Adrenal gland (tissue), 19 donors: ENCODE measurements at places on chromosomes 12 and 14.
A peak's percentile ranks its signal among the peaks of the same experiment; 100 is the strongest.

DNA sequence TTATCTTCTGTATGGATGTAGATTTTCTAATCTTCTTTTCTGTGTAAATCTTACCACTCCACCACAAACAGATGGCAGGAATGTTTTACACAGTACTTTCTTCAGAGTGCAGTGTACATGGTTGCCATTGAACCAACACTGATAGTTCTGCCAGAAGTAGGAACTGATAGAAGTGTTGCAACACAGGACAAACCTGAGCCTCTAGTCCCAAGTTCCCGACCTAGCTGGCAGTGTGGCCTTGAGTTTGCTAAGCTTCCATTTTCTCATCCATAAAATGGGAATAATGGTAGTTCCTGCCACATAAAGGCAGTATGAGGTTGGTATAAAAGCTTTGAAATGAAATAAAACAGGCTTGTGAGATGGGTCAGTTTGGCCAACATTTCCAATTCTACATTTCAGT, 50.8 kb upstream of the SAV1 start:
- DNase-seq = no peak
- no peaks in the 10 kb centered on the region for H3K27me3 ChIP-seq
- no peaks in the 10 kb centered on the region for H3K36me3 ChIP-seq
- no peak overlapping the region for H3K4me3 ChIP-seq
- H3K27ac ChIP-seq = no peak overlapping the region

DNA sequence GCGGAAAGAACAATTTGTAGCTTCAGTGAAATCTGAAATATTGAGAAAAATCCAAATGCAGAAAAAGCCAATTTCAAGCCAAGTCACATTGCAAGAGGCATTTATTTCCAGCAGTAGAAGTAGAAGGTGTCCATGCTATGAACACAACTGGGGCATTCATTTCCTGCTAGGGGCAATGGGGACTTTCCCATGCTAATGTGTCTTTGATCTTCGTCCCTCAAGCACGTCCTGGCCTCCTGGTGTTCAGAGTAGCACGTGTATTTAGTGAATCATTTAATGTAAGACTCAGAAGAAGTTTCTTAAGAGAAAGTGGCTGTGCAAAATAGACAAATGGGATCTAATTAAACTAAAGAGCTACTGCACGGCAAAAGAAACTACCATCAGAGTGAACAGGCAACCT, 267.9 kb downstream of the TMEM132C start:
- H3K27ac ChIP-seq = no peak overlapping the region
- no peaks in the 10 kb centered on the region for H3K36me3 ChIP-seq
- DNase-seq = no peak
- no peaks in the 10 kb centered on the region for H3K27me3 ChIP-seq

DNA sequence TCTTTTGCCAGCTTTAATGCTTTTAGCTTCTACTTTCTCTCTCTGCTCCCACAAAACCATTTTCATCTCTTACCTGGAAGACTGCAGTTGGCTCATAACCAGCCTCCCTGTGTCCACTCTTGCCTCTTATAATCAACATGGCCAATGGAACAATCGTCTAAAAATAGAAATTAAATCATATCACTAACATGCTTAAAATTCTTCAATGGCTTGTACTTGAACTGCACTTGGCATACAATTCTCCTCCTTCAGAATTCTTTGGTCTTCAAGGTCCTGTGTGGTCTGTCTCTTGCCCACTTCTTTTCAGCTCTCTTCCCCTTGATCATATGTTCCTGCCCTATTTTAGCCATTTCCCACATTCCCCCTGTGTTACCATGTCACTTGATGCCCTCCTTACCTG, 342.2 kb downstream of the ATP23 start:
- H3K4me3 ChIP-seq = no peak overlapping the region
- H3K36me3 ChIP-seq = no peaks in the 10 kb centered on the region
- H3K27ac ChIP-seq = no peak overlapping the region
- no peaks in the 10 kb centered on the region for H3K27me3 ChIP-seq
- no peak for DNase-seq

- H3K4me1 ChIP-seq = peaks cover 15% of the 10 kb centered on the region
- H3K27ac ChIP-seq = no peak overlapping the region
- no peaks in the 10 kb centered on the region for H3K36me3 ChIP-seq
- no peak for DNase-seq
- no peak overlapping the region for H3K4me3 ChIP-seq
Measured at GRCh38 chr14:71551291-71551950, 380.8 kb upstream of the RGS6 start.

GRCh38 chr14:39025810-39026627, 77.0 kb downstream of the SEC23A start:
- no peak overlapping the region for H3K27ac ChIP-seq
- no peak overlapping the region for H3K4me3 ChIP-seq
- H3K4me1 ChIP-seq = no peaks in the 10 kb centered on the region
- DNase-seq = no peak

DNA sequence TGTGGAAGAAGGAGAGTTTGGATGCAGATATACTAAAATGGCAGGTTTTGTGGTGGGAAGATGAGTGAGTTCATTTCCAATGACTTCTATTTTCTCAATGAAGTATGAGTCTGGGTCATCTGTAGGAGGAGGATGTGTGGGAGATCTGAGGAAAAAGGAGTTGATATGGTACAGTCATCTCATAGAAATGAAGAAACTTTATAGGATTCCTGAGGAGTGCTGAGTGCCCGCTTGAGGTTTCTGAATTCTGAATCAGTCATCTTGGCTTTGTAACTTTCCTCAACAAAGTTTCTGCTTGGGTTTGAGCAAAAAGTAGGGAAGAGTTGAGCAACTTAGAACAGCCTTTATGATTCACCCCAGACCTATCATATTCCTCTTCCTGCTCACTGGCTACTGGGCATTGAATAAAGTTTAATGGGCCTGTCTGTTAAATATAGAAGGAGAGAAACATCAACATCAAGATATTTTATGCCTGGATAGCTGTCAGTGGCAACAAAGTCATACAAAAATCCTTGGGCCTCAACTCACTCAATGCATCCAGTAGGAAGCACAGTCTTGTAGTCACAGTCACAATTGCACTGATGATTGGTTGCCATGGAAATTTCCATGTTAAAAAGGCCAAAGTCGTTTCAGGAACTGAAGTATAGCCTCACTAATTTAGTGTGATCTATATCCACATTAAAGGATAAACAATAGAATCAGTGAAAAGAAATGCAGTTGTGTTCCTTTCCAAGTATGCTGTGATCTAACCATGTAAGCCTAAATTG, 284.7 kb downstream of the DUSP6 start:
- no peaks in the 10 kb centered on the region for H3K27me3 ChIP-seq
- no peak overlapping the region for H3K27ac ChIP-seq
- no peaks in the 10 kb centered on the region for H3K36me3 ChIP-seq

GRCh38 chr12:101746196-101746595, 6.9 kb upstream of the SYCP3 start:
- peaks cover 45% of the 10 kb centered on the region for H3K36me3 ChIP-seq
- H3K27me3 ChIP-seq = no peaks in the 10 kb centered on the region
- no peak for DNase-seq
- H3K4me1 ChIP-seq = no peaks in the 10 kb centered on the region
- no peak overlapping the region for H3K4me3 ChIP-seq
- no peak overlapping the region for H3K27ac ChIP-seq

DNA sequence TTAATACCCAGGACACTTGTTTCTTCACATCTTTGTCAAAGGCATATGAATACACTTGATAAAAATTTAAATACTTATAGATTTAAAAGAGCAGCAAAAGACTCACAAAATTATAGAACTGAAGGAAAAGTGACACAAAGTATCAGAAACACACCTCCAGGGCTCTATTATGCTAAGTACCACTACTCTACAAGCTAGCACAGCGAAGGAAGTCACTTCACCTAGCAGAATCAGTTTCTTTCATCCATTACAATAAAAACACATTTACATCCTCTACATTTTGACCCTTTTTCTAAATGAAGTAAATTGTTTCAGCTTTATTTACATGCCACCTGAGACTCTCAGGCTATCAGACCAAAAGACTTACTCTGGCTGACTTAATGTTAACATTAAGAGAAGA, 26.6 kb upstream of the PTPRB start:
- H3K4me1 ChIP-seq = no peaks in the 10 kb centered on the region
- H3K36me3 ChIP-seq = no peaks in the 10 kb centered on the region
- H3K4me3 ChIP-seq = no peak overlapping the region
- H3K27me3 ChIP-seq = peaks cover 4% of the 10 kb centered on the region

DNA sequence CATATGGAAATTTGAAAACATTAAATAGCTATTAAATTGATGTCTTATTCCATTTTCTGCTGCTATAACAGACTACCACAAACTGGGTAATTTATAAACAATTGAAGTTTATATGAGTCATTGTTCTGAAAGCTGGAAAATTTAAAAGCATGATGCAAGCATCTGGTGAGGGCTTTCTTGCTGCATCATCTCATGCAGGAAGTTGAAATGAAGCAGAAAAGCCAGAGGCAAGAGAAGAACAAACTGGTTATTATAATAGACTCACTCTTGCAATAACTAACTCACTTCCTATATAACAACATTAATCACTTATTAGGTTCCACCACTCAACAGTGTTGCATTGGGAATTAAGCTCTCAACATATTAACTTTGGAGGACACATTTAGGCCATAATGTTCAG, 1277.4 kb downstream of the LRFN5 start:
- DNase-seq = no peak
- H3K27me3 ChIP-seq = no peaks in the 10 kb centered on the region
- H3K36me3 ChIP-seq = no peaks in the 10 kb centered on the region

DNA sequence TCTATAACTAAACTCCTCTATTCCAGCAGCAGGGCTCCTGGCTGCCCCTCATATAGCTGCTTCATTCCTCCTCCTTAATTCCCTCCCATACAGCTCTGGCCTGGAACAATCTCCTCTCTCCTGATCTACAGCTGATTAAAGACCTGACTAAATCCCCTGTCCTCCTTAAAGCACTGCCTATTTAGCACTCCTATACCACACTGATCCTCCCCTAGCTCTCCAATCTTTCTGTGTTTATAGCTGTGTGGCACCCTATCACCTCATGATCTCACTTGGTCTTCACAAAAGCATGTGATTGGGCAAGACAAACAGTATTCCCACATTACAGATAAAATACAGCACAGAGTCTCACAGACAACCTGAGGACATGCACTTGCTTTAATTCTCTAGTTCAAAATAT, 17.4 kb downstream of the FMNL3 start:
- H3K27me3 ChIP-seq = no peaks in the 10 kb centered on the region
- no peak for DNase-seq
- H3K27ac ChIP-seq = no peak overlapping the region
- H3K4me1 ChIP-seq = no peaks in the 10 kb centered on the region

DNA sequence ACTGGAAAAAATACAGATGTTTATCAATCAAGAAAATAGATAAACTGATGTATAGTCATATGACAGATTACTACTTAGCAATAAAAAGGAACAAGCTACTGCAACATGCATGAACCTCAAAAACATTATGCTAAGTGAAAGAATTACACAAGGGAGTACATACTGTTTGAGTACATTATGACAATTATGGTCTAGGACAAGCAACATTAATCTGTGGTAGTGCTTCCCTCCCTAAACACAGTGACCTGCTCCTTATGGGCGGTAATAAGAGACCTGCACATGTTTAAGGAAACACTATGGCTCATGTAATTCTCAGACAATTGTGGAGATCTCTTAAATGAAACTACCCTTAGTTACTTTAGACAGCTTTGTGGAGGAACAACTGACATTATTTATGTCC, 421.2 kb upstream of the FBXO33 start:
- H3K27me3 ChIP-seq = no peaks in the 10 kb centered on the region
- no peaks in the 10 kb centered on the region for H3K36me3 ChIP-seq
- no peaks in the 10 kb centered on the region for H3K4me1 ChIP-seq
- DNase-seq = no peak

GRCh38 chr12:5166976-5167375, 123.3 kb downstream of the KCNA5 start:
- peaks cover 2% of the 10 kb centered on the region for H3K27me3 ChIP-seq
- no peaks in the 10 kb centered on the region for H3K4me1 ChIP-seq
- H3K36me3 ChIP-seq = no peaks in the 10 kb centered on the region
- no peak overlapping the region for H3K27ac ChIP-seq

DNA sequence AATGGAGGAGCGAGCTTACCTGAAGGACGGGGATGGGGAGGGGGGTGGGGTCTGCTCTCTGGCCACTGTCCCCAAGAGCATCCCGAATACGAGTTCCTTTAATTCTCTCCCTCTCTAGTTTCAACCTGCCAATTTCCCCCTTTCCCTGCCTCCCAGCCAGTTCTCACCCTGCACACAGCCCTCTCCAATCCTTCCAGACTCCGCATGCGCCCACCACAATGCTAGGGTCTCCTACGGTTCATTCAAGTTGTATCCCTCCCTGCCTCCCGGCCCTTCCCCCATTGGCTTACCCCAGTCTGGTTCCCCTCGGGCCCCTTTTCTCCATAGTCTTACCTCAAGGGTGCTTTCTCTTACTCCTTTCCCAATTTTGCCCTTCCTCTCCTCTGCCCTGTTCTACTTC, 708 bp upstream of the IGFBP6 start:
- no peaks in the 10 kb centered on the region for H3K27me3 ChIP-seq
- no peak for DNase-seq
- peaks cover 33% of the 10 kb centered on the region for H3K4me1 ChIP-seq
- no peak overlapping the region for H3K27ac ChIP-seq

- no peaks in the 10 kb centered on the region for H3K4me1 ChIP-seq
- H3K27me3 ChIP-seq = no peaks in the 10 kb centered on the region
- H3K27ac ChIP-seq = no peak overlapping the region
- H3K4me3 ChIP-seq = no peak overlapping the region
Measured at GRCh38 chr12:31859232-31859977, 99.8 kb upstream of the RESF1 start.

- no peak overlapping the region for H3K4me3 ChIP-seq
- H3K27ac ChIP-seq = no peak overlapping the region
- no peak for DNase-seq
- H3K4me1 ChIP-seq = no peaks in the 10 kb centered on the region
Measured at GRCh38 chr14:97120204-97120603, 323.0 kb downstream of the VRK1 start.

- H3K27me3 ChIP-seq = no peaks in the 10 kb centered on the region
- no peak for DNase-seq
- no peaks in the 10 kb centered on the region for H3K4me1 ChIP-seq
- H3K27ac ChIP-seq = no peak overlapping the region
Measured at GRCh38 chr12:15540469-15540872, 218.2 kb downstream of the PTPRO start.

GRCh38 chr12:132190012-132190755, 45.9 kb downstream of the NOC4L start:
- H3K4me3 ChIP-seq = peak overlapping the region; percentile 23
- no peaks in the 10 kb centered on the region for H3K27me3 ChIP-seq
- H3K36me3 ChIP-seq = no peaks in the 10 kb centered on the region
- DNase-seq = no peak
- peak overlapping the region; percentile 79 for H3K27ac ChIP-seq

GRCh38 chr12:27772328-27773049, 7.5 kb upstream of the KLHL42 start:
- no peak overlapping the region for H3K4me3 ChIP-seq
- no peaks in the 10 kb centered on the region for H3K36me3 ChIP-seq
- H3K27me3 ChIP-seq = no peaks in the 10 kb centered on the region
- H3K27ac ChIP-seq = no peak overlapping the region
- no peak for DNase-seq
- no peaks in the 10 kb centered on the region for H3K4me1 ChIP-seq

- no peak overlapping the region for H3K4me3 ChIP-seq
- H3K36me3 ChIP-seq = no peaks in the 10 kb centered on the region
- H3K27ac ChIP-seq = no peak overlapping the region
- peaks cover 16% of the 10 kb centered on the region for H3K4me1 ChIP-seq
- H3K27me3 ChIP-seq = no peaks in the 10 kb centered on the region
Measured at GRCh38 chr12:11774821-11775220, 125.3 kb downstream of the ETV6 start.

- H3K27ac ChIP-seq = no peak overlapping the region
- H3K27me3 ChIP-seq = no peaks in the 10 kb centered on the region
- no peaks in the 10 kb centered on the region for H3K36me3 ChIP-seq
- H3K4me1 ChIP-seq = peaks cover 42% of the 10 kb centered on the region
Measured at GRCh38 chr12:93173178-93173957, 204.4 kb upstream of the NUDT4 start.
